A172 (cell line): ENCODE measurements at places on chromosomes 11 and 22.

DNA sequence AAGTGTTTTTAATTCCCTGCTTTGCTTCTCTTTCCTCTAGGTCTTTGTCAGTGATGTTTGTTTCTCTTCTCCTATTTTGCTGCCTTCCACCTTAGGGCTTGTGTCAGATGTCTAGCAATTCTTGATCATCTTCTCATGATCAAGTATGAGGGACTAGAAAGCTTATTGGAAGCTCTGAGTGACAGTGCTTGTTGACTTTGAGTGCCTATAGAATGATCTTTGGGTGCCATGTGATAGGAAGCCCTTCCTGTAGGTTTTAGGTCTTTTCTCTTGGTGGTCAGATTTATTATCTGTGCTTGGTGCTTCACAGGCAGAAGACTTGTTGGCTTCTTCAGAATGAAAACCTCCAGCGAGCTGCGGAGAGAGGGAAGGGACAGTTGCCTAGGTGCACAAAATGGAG, 43.1 kb downstream of the BSX start:
- no peak for DNase-seq

DNA sequence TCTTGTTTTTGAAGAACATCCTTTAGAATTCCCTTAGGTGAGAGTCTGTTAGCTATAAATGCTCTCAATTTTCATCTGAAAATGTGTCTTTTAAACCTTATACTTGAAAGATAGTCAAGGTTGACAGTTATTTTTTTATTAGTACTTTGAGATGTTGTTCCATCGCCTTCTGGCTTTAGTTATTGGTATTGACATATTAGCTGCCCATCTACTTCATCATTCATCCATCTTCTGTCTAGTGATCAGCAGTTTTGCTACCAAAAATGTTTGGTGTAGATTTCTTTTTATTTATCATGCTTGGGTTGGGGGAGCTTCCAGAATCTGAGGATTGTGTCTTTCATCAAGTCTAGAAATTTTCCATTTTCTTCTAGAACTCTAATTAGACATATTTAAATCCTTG, 3.3 kb upstream of the CD6 start:
- no peak for DNase-seq

DNA sequence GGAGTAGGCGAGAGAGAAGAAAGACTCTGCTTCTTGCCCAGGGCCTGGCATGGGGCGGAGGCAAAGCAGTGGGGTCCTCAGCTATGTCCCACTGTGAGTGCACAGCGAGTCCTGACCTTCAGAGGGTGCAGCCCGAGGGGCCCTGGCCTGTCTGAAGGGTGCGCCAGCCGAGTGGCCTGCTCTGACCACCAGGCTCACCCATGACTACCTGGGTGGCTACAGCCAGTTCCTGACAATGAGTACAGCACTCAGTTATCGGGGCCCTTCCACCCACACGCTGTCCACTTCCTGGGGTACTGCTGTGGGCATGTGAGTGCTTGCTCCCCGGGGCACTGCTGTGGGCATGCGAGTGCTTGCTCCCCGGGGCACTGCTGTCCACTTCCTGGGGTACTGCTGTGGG, 74.1 kb upstream of the B3GAT1 start:
- DNase-seq = no peak

DNA sequence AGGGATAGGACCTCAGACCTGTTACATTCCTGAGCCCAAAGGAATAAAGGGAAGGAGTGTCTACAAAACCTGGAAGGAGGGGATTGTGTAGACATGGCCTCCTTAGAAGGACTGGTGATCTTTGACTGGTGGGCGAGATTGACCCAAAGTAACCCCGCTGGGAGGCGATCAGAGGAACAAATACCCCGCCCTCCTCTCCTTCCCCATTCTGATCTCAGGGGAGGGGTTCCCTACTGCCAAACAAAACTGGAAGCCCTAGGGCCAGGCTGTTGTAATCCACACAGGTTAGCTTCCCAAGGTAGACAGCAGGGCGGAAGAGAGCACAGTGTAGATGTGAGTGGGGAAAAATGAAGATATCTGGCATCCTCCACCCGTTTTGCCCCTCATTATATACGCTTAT, 24.7 kb downstream of the NCF4 start:
- no peak for DNase-seq

- DNase-seq = no peak
These were observed at the start of gene TMEM25 for GRCh38 chr11:118530683-118531596. Gene TMEM25 (plus strand): TSS chr11:118531192. CDS start chr11:118531802, 610 bp downstream.

GRCh38 chr11:73201249-73201648, 16.8 kb upstream of the P2RY2 start:
- DNase-seq = no peak

DNA sequence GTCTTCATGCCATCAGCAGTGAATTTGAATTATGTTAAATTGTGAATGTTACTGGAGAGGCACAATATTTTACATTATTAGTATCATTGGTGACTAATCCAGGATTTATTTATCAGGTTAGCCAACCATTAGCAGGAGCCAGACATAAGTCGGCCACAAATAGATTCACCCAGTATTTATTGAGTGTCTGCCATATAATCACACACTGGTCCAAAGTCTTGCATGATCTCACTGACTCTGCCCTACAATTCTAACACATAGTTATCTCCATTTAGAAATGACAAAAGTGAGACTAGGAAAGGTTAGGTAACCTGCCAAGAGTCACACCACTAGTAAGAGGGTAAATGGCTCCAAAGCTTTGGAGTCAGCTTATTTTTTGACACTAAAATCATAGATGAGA, 179.6 kb downstream of the BLID start:
- no peak for DNase-seq

DNA sequence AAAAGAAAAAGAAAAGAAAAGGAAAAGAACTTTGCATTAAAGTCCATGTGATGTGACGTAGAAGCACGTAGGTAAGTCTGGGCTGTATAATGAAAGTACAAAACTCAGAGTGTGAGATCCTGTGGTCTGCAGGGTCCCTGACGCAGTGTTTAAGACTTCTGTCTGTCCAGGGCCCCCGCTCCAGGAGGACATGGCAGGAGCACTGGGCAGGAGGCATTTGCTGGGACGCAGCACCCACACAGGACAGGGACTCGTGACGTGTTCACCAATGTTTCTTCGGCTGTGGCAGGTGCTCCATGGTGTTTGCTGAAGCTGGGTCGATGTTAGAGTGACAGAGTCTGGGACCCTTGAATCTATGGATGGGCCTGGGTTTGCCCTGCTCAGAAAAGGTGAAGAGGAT, 348.1 kb downstream of the BRD1 start:
- no peak for DNase-seq

GRCh38 chr11:64998690-64999431, 2.1 kb upstream of the BATF2 start:
- DNase-seq = no peak

DNA sequence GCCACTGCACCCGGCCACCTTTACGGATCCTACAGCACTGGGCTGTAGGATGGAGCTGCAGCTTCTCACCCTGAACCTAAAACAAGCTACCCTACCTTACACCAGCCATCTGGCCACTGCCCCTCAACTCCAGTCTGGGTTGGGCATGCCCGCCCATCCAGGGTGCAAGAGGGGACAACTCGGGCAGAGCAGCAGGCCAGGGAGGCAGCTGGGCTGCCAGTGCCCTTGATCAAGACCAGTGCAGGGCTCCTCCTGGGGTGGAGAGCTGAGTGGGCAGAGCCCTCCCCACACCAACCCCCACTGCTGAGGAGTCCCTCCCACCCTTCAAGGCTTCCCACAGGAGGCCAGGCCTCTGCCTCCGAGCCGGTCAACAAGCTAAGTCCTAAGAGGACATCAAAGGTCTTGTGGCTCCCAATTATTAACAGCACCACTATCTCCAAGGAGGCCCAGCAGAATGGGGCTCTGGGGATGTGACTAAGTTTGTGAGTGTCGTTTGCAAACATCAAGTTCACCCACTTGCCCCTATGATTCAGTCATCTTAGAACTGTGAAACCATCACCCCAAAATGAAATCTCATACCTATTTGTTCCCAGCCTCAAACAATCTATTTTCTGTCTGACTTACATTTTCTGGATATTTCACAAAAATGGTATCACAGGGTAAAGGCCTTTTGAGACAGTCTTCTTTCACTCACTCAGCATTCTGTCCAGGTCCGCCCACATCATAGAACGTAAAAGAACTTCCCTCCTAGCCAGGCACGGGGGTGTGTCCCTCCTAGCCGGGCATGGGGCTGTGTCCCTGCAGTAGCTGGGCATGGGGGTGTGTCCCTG, 11.0 kb downstream of the GATD1 start:
- DNase-seq = no peak

DNA sequence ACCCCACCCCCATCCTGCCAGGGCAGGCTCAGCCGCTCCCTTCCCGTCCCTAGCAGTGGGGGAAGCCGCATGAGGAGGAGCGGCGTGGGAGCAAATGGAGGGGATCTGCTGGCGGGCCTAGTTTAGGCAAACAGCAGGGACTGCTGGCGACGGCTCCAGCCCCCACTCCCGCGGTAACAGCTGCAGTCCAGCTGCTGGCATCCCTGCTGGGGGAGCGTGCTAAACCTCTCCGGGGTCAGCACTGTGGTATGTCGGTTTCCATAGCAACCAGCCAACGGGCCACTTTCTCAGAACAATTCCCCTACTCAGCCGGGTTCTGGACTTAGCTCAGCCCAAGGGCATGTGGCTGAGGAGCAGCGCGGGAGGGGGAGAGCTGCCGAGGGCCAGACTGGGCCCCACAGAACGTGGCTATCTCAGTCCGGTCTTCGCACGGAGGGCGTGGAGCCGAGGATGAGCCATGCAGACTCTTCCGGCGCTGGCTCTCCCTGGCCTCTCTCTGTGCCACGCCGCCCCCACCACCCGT, 98.8 kb downstream of the PKNOX2 start:
- peak; percentile 56 for DNase-seq

- no peak for DNase-seq
These were observed 10.3 kb upstream of the IGSF9B start for GRCh38 chr11:133966921-133967598.

DNA sequence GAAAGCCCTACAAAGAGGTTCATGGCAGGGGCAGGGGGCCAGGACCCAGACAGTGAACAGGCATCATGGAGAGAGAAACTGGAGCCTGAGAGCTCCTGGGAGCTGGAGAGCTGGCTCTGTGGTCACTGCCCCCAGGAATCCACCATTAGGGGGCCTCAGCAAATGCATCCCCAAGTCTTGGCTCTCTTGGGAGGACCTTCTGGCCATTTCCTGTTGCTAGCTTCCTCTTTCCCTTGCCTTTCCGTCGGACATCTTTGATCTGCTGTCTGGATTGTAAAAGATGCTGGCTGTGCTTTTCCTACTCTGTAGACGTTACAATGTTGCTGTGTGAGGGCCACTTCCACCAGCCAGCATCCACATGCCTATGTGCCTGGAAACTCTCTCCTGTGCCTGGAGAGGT, 7.1 kb upstream of the CRYBB2 start:
- DNase-seq = no peak

DNA sequence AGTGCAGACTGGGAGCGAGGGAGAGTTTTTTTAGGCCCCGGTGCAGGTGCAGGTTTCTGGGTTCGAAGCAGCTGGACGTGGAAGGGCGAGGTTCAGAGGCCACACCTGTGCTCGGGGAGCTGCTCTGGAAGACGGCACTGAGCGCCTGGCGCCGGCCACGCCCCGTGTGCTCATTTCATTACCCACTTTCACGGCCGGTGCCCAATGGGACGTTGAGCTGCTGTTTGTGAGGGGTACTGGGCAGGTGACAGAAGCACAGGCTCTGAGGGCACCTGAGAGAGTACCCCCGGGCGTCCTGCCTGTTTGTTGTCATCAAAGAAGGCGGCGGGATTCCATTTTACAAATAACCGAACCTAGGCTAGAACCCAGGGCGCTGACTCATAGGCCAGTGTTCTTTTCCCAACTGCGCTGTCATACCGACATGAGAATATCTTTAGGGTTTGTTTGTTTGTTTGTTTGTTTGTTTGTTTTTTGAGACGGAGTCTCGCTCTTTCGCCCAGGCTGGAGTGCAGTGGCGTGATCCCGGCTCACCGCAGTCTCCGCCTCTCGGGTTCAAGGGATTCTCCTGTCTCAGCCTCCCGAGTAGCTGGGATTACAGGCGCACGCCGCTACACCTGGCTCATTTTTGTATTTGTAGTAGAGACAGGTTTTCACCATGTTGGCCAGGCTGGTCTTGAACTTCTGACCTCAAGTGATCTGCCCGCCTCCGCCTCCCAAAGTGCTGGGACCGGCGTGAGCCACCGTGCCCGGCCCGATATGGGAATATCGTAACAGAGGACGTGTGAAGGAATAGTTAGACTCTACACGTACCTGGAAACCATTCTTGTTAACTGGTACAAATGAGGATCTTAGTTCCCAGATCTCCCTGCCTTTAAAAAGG, 16.6 kb upstream of the SPTBN2 start:
- DNase-seq = peak; percentile 21
